NCI-H2029 treated with DMSO at 0.1 percent for 48 hours (cell line): ENCODE measurements at places on chromosomes 16 and 17.

GRCh38 chr16:75197522-75198134 is 9.3 kb downstream of the CTRB2 start:
- DNase-seq = no peak

GRCh38 chr16:2968368-2968737 is 795 bp upstream of the PAQR4 start:
- no peak for DNase-seq

GRCh38 chr16:22372882-22373661 is 1.3 kb downstream of the CDR2 start:
- DNase-seq = no peak

GRCh38 chr16:27314161-27314723 is 468 bp downstream of the IL4R start:
- DNase-seq = no peak

DNA sequence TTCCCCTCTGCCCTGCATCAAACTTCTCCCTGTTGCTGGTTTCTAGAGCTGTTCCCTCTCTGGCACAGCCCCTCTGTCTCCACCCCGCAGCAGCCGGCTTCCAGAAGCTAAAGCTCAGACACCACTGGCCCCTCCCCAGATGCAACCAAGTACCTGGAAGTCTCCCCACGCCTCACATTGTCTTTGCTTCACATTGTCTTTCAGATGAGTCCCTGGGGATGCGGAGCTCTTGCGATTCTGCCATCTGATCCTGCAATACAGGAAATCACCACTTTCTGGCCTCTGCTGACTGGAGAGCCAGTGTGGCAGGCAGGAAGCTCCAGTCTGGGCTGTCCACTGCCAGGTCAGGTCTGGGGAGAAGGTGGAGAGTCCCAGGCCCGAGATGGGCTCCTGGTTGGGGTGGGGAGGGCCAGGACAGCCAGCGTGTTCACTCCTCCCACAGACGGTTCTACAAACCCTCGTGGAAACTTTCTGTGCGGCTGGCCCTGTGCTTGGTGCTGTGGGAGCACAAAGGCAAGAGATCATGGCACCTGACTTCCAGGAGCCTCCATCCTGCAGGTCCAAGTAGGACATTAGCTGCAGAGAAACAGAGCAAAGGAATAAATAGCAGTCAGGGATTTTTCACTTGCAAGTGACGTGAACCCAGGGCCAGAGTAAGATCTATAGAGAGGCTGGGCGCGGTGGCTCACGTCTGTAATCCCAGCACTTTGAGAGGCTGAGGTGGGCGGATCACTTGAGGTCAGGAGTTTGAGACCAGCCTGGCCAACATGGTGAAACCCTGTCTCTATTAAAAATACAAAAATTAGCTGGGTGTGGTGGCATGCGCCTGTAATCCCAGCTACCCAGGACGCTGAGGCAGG is 47.9 kb upstream of the MAP3K14 start:
- DNase-seq = no peak

DNA sequence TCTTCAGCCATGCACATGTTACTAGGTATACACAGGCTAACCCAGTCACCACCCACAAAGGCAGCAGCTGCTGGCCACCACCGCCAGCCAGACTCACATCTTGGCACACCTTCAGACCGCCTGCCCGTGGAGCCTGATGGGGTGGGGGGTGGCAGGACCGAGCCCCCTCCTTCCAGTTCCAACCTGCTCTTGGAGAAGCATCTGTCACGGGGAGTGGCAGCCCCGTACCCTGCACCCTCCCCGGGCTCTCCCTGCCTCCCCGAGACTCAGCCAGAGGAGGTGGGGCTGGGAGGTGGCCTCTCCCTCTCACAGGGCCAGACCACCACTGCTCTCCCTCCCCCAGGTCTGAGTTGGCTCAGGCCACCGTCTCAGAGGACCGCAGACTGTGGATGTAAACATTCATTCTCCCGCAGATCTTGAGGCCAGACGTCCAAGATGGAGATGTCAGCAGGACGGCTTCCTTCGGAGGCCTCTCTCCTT is 11.3 kb upstream of the RBFOX3 start:
- DNase-seq = no peak

GRCh38 chr17:37365589-37365988 is 10.2 kb upstream of the C17orf78 start:
- DNase-seq = no peak

- DNase-seq = peak; percentile 2
These were observed 33.2 kb upstream of the PLCG2 start for GRCh38 chr16:81745704-81746558.

- no peak for DNase-seq
These were observed 1.9 kb upstream of the SDR42E1 start for GRCh38 chr16:82013139-82013538.

DNA sequence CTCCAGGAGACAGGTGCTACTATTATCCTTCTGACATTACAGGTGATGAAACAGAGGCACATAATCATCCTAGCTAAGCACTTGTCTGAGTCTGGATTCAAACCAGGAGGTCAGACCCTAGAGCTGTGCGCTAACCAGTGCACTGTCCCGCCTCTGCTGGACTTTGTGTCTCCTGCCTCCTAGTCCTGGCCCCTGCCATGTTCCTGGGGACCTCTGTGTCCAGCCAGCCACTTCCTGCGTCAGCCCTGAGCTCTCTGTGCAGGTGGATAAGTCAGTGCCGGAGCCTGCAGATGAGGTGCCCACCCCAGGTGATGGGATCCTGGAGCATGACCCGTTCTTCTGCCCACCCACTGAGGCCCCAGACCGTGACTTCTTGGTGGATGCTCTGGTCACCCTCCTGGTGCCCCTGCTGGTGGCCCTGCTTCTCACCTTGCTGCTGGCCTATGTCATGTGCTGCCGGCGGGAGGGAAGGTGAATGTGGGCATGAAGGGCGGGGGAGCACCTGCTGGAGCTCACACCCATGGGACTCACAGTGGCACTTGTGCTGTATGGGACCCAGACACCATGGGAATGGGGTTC is 4.2 kb downstream of the SGCA start:
- DNase-seq = no peak

GRCh38 chr16:12157517-12158093 is 181.1 kb downstream of the SNX29 start:
- DNase-seq = no peak

DNA sequence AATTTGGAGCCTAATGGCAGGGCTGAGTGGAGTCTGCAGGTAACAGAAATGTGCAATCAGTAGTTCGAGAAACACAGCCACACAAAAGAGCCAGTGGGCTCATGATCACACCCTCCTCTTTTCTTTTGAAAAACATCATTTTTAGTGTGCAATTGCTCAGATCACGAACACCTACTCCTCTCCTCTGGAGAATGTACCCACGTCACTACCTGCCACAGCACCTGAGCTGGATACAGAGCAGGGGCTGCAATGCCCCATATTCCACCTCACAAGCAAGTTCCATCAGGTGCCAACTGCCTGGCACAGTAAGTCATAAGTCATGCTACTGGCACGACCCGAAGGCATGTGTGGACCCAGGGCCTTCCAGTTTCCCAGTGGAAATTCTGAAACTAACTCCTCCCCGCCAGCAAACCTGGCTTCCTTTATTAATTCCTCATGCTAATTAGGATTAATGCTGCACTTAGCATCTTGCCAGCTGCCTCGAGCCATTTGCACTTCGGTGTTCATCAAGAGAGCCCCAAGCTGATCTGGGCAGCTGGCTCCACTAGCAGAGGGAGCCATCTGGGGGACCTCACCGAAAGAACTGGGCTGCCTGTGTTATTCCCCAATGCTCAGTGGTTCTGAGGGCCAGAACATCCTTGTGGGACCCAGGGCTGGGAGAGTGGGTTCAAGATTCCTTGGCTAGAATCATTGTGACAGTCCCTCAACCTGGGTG is 2.4 kb downstream of the CACNG4 start:
- DNase-seq = no peak

DNA sequence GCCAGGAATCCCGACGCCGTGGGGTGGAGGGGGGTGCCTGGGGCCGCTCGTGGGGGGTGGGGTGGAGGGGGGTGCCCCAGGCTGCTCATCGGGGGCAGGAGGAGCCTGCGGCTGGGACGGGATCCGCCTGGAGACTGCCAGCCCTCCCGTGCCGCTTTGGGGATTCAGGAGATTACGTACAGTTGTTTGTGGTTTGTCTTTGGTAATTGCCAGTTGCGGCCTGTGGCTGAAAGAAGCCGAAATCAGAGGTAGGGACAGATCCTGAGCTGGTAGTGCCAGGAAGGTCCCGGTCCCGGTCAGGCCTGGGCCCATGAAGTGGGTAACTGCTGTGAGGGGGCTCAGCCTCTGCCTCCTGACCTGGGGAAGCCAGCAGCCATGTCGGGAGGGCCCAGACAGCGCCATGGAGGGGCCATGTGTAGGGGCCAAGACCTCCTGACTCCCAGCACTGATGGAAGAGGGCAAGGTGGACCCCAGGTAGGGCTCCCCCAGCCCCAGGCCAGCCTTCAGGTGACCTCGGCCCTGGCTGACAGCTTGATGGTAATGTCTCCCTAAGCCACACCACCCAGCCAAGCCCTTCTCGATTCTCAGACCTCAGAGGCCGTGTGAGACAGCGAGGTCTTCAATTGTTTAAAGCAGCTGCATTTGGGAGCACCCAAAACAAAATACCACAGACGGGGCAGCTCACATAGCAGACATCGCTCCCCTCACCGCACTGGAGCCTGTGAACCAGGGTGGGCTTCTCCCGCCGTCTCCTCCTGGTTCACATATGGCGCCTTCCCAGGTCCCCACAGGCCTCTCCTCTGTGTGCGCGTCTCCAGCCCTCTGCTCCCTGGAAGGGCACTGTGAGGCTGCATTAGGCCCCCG is 34.9 kb upstream of the SSTR5 start:
- DNase-seq = no peak

- no peak for DNase-seq
These were observed 137.9 kb downstream of the CDH11 start for GRCh38 chr16:64983963-64984362.

DNA sequence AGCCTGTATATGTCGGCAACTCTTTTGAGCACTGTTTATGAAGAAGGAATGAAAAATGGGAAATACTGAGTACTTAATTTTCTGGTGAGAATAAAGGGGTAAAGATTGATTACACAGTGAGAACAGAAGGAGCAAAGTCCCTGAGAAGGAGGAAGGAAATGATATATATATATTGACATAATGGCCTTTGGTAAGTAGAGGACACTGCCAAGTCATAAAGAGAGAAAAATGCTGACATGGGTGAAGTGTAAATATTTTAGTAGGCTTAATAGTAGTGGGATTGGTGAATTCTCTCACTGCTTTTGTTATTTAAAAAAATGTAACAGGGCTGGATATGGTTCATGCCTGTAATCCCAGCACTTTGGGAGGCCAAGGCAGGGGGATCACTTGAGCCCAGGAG is 16.2 kb downstream of the VMP1 start:
- no peak for DNase-seq

GRCh38 chr17:70661342-70662222 is 492.2 kb downstream of the KCNJ2 start:
- peak; percentile 76 for DNase-seq

DNA sequence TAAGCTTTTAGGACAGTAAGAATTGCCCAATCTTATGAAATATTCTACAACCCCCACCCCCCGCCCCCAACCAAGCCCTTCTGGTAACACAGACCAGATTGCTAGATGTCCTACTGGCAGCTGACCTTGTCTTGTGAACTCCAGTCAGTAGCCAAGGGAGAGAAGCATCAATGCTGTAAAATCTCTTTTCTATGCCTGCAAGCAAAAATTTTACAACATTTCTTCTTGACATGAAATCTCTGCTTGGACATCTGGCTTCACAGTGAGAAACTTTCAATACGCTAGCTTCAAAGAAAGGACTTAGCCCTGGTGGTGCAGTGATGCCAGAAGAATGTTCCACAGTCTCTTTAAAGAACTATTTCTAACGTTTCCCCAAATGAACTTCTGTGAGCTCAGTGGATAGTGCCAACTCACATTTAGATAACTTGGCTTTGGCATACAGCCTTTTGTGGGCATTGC is 169.3 kb upstream of the AXIN2 start:
- no peak for DNase-seq

- no peak for DNase-seq
These were observed 90.6 kb downstream of the CACNG3 start for GRCh38 chr16:24346734-24347133.

GRCh38 chr17:76353004-76353598 is 615 bp downstream of the PRPSAP1 start:
- no peak for DNase-seq

DNA sequence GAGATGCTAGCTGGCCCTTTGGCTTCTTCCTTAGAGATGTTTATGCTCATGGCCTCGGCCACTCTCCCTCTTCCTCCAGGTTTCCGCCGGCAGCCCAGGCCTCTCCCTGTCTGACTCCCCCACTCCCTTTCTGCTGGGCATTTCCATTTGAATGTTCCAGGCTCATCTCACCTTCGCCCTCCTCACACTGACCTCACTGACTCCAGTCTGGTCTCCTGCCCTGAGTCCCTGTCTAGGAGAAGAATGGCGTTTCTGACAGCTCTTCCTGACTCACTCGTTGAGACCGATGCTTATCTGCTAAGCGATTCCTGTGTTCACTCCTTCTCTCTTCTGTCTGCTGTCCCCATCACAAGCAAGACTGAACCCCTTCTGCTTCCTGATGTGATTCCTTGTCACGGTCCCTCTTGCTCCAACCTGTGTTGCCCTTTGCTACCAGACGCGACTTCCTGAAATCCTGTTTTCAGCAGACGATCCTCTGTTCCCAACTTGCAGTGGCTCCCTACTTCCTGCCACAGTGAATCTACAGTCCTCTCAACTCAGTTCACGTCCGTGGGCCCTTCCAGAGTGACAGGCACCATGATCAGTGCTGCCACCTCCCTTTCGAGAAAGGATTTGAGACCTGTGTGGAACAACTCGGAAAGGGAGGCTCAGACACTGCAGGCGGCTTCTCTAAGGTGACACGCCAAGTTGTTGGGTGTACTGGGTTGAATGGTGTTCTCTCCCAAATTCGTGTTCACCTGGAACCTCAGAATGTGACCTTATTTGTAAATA is 176.4 kb downstream of the MSI2 start:
- no peak for DNase-seq

GRCh38 chr17:30599428-30600059 is 122.3 kb downstream of the GOSR1 start:
- no peak for DNase-seq

- no peak for DNase-seq
These were observed 12.9 kb upstream of the WFIKKN1 start for GRCh38 chr16:617855-618254.

DNA sequence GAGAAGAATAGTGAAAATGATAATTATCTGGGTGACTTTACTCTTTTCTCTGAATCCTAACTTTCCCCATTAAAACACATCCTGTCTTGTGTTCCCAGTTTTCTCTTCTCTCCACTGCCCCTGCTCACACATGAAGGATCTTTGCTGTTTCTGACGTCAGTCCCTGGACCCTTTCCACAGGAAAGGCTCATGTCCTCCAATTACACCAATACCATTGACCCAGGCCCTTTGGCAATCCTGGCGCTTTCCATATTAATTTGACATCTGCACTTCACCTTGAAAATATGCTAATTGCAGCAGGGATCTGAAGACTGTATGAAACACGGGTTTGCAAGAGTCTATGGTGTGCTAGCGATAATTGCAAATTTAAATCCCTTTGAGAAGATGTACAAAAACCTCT is 170.2 kb upstream of the GOT2 start:
- no peak for DNase-seq

GRCh38 chr17:32157225-32157624 is 14.9 kb downstream of the RHOT1 start:
- no peak for DNase-seq
